Myometrial cell (primary cell): ENCODE measurements at places on chromosomes 4 and X. TPM values are rescaled to one million over a fixed set of nuclear protein-coding genes. Genes with fewer than 3 reads are reported as not detected.

Gene REPS2
- under 0.01 TPM in 1 of 2 replicates, not detected in the other for total RNA-seq

Gene TMSB15A
- total RNA-seq, result 4.6 and 7.5 TPM in 2 replicates

Gene SMIM31
- not detected in 2 replicates for total RNA-seq

Gene LRRC66
- 0.35 and 0.58 TPM in 2 replicates for total RNA-seq

Gene CTAG2
- not detected in 2 replicates for total RNA-seq

Gene SEC24B
- total RNA-seq, result 20.2 and 22.5 TPM in 2 replicates

Gene GAGE2A
- total RNA-seq, result not detected in 2 replicates

Gene SAP30
- 16.1 and 18.7 TPM in 2 replicates for total RNA-seq

Gene RAB41
- not detected in 2 replicates for total RNA-seq

Gene USP17L12
- total RNA-seq, result not detected in 2 replicates

Gene MAGEA12
- not detected in 2 replicates for total RNA-seq

Gene C4orf51
- not detected in 2 replicates for total RNA-seq

Gene GRIA2
- total RNA-seq, result not detected in 2 replicates

Gene FDCSP
- not detected in 2 replicates for total RNA-seq

Gene SNCA
- 66.6 and 69.8 TPM in 2 replicates for total RNA-seq

Gene SPANXA2
- total RNA-seq, result not detected in 2 replicates

Gene CFAP47
- total RNA-seq, result not detected in 2 replicates

Gene PCDH18
- total RNA-seq, result 65.7 and 88.6 TPM in 2 replicates

Gene USP27X
- total RNA-seq, result 1.4 and 1.9 TPM in 2 replicates

Gene REELD1
- total RNA-seq, result not detected in 2 replicates

Gene TLR10
- total RNA-seq, result not detected in 2 replicates
